Stomach (tissue), 19 donors: ENCODE measurements at places on chromosomes 7 and 10. TPM values are rescaled to one million over a fixed set of nuclear protein-coding genes. Genes with fewer than 3 reads are reported as not detected.

GRCh38 chr10:70051848-70052247, 798 bp upstream of the MACROH2A2 start:
- DNase-seq: peak; percentile 18

GRCh38 chr10:1185911-1186682, 129.9 kb downstream of the WDR37 start:
- DNase-seq: no peak

GRCh38 chr7:142452791-142453190, 194.9 kb upstream of the PRSS58 start:
- DNase-seq: no peak

DNA sequence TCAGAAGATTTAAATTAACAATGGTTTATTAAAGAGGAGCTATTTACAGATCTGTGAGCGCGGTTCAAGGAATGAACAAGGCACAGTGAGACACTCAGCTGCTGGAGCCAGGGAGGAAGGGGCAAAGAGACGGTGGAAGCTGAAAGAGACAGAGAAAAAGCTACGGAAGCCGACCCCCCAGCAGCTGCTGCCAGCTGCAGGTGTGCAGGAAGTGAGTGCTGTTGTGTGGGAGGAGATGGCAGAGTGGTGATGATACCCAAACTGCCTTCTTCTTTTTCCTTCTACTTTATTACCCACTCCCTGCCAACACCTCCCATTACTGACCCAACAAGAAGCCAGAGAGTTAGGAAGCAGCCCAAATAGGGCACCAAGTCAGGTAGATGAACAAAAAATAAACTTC, 41.9 kb upstream of the MBL2 start:
- no peak for DNase-seq

- no peak for DNase-seq
Measured at GRCh38 chr7:43669286-43670081, 59.8 kb downstream of the COA1 start.

- DNase-seq: no peak
Measured at GRCh38 chr7:24982917-24983316, 2.9 kb upstream of the OSBPL3 start.

DNA sequence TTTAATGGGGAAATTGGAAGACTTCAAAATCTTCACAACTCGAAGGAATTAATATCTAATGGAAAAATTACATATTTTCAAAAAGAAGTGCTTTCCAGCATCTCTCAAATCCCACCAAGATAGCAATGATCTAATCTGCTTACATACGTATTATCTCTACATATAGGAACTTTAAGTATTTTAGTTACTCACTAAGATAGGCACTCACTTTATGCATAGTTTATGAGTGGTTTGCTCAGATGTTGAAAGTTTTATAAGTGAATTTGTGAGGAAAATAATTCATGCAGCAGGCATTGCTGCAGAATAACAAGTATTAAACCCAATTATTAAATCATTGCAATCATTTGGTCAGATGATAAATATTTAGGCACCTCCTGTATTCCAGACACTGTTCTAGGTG, 2.3 kb upstream of the CYTH3 start:
- DNase-seq: no peak

DNA sequence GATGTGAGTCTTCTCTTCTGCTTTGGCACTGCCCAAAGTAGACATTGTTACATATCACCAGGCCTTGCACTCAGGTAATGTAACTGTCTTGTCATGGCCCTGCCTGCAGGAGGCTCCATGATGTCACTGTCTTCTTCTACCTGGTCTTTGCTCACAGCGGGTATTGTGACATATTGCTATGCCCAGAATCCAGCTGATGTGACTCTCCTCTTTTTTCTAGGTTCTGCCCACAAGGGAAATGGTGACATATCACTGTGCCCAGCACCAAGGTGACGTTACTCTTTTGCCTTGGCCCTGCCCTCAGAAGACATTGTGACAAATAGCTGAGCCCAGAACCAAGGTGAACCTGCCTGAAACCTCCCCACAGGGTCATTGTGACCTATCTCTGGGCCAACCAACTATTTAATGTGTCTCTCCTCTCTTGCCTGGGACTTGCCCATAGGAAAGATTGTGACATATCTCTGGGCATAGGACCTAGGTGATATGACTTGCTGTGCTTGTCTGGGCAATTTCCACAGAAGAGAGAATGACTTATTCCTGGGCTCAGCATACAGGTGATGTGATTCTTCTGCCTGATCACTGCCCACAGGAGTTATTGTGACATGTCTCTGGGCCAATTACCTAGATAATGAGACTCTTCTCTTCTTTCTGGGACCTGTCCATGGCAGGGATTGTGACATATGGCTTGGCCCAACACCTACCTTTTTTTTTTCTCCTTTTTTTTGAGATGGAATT, 26.5 kb upstream of the ZNF107 start:
- no peak for DNase-seq

GRCh38 chr7:2157473-2158279, 75.1 kb downstream of the MAD1L1 start:
- peak; percentile 93 for DNase-seq

DNA sequence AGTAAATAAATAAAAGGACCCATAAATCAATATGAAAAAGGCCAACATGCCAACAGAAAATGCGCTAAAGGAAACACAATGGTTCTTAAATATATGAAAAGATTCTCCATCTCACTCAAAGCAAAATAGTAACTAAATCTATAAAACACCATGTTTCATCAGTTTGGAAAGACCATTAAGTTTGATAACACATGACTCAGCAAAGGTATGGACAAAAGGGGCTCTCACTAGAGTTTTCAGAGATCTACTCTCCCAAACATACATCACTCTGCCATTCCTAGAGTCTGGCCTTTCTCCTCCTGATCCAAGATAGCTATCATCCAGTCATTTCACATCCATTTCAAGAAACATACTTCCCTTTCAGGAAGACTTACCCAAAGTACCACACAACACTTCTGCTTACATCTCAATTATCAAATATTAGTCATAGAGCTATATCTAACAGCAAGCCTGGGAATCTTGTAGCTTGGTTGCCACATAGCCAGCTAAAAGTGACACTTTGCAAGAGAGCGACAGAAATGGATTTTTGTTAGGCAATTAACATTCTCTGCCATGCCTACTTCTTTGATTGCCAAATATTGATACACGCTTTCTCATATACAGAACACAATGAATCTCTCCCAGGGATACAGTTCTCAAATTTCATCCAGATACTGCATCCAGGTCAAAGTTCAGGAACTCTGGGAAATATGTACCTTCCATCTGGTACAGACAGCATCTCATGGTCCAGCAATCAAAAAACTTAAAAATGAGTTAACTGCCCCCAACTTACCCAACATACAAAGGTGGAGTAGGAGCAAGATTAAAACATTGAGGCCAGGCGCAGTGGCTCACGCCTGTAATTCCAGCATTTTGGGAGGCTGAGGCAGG, 28.8 kb downstream of the TOMM7 start:
- DNase-seq: no peak

- DNase-seq: no peak
Measured at GRCh38 chr7:79968077-79968648, 166.5 kb upstream of the GNAI1 start.

DNA sequence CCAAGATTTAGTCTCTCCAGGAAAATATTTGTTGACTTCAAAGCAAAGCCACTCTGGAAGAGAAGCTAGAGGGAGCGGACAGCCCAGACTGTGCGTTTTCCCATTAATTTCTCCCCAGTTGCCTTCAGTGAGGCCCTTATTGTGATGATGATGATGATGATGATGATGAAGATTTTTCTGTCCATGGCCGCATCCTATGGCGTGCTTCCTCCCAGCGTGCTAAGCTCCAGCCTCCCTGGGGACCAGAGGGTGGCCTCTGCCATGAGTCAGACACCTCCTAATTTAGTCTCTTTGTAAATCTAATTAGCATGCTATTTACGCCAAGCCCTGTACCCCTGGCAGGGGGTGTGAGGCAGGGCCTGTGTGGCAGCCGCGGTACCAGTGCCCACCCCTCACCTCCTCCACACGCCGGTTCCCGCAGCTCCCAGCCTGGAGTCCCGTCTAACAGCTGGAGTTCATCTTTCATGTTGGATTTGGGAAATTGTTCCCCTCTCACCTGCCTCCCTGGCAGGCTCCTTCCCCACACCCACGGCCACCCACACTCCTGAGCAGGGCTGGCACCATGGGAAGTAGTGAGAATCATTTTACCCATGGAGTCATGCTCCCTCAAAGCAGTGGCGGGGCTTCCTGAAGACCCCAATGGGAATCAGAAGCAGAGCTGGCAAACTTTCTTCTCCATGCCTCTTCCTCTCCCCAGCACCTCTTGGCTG, 92.2 kb downstream of the C10orf105 start:
- DNase-seq: no peak

GRCh38 chr10:99693933-99694583, 34.7 kb downstream of the ENTPD7 start:
- DNase-seq: no peak

- DNase-seq: no peak
Measured at GRCh38 chr10:100204370-100204769, 18.5 kb upstream of the ERLIN1 start.

GRCh38 chr7:99791667-99792369, 7.8 kb upstream of the CYP3A4 start:
- no peak for DNase-seq

DNA sequence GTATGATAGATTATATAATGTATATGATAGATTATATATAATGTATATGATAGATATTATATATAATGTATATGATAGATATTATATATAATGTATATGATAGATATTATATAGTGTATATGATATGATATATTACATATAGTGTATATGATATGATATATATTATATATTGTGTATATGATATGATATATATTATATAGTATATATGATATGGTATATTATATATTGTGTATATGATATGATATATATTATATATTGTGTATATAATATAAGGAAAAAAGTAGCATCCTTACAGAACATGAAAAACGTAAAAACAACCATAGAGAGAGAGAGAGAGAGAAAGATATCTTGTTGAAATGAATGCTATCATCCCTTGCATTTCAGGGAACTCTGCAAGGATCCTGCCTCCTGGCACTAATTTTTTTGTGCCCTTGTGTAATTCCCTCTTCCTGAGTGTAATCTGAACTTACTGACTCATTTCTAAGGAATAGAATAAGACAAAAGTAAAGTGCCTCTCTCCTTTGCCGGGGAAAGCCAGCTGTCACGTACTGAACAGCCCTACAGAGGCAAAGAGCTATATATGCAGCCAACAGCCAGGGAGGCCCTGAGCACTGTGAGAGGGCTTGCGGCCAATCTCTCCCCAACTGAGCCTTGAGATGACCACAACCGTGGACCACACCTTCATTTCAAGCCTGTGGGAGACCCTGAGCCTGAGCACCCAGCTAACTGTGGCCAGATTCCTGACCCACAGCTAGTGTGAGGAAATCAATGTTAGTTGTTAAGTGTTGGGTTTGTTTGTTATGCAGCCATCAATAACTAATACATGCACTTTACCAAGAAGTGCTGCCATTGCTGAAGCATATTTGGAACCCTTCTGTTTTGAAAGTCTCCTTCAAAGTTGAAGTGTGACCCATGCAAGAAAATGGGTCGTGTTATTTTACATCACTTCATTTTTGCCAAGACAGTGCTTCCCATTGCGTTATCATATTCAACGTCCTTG, 61.1 kb upstream of the EZH2 start:
- DNase-seq: no peak

The TLX1 gene
- total RNA-seq: not detected

The OPALIN gene
- total RNA-seq: not detected

The THNSL1 gene
- total RNA-seq: 0.29 TPM

The TWIST1 gene
- 5.2 TPM for total RNA-seq

The RHOBTB1 gene
- 9.9 TPM for total RNA-seq

The UCN3 gene
- not detected for total RNA-seq

The SPDYE1 gene
- not detected for total RNA-seq

The DAGLB gene
- 11.6 TPM for total RNA-seq

The VAX1 gene
- total RNA-seq: not detected

The PRSS1 gene
- total RNA-seq: not detected
